Stimulated activated CD8-positive, alpha-beta memory T cell treated with anti-CD3 and anti-CD28 coated beads, Interleukin-2, amount 100 ng/mL, for 48 hours (primary cell): ENCODE measurements at places on chromosomes 16 and 17.

GRCh38 chr16:78134944-78135619, 35.6 kb downstream of the WWOX start:
- no peak for DNase-seq

- DNase-seq, result no peak
Measured at GRCh38 chr16:10688726-10689125, 6.0 kb downstream of the TEKT5 start.

DNA sequence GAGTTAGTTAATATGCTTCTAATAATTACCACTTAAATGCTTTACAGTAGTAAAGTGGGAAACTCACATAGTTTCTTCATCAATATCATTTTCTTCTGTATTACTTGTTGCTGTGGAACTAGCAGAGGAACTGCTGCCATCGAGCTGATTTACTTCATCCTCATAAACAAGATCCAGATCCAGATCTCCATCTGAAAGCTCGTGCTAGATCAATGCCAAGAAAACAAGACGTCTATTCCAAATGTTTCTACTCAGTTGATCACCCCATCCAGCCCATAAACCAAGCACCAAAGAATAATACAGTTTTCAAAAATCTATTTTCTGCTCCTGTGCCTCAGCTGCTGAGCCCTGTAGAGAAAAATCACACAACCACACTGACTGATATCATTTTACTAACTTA, 59.1 kb downstream of the TRIM37 start:
- DNase-seq, result no peak

GRCh38 chr17:78113804-78114785, 14.5 kb downstream of the TMC6 start:
- no peak for DNase-seq

- DNase-seq, result no peak
Measured at GRCh38 chr17:6279659-6280058, 155.3 kb downstream of the AIPL1 start.

DNA sequence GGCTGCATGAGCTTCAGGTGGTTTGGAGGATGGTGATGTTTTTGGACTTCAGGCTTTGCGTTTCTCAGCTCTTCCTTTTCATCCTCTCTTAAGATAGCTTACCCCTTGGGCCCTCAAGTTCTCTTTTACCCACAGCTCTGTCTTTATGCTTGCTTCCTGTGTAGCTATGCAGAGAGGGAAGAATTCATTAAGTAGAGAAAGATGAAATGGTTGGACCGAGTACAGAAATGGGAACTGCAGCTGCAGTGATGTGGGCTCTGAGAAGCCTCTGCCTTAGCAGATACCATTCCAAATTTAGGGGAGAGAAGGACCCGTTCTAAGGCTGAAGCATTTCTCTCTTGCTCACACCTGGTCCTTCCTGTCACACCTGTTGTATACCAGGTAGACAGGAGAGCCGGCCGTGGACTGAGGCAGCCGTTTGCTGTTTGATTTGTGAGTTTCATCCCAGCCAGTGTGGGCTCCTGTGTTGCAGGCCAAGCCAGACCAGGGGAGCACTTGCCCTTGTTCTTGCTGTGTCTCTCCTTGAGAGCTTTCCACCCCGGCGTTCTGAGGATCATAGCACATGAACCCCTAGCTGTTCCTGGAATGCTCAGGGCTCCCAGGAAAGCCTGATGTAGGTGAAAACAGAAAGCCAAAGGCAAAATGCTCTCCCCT, 392.7 kb downstream of the CPPED1 start:
- DNase-seq, result no peak

GRCh38 chr17:67412032-67412431, 35.0 kb downstream of the PITPNC1 start:
- no peak for DNase-seq

GRCh38 chr16:5753381-5753780, 655.8 kb upstream of the EEF2KMT start:
- no peak for DNase-seq

- no peak for DNase-seq
Measured at GRCh38 chr17:47735536-47736011, 2.5 kb downstream of the TBX21 start.

DNA sequence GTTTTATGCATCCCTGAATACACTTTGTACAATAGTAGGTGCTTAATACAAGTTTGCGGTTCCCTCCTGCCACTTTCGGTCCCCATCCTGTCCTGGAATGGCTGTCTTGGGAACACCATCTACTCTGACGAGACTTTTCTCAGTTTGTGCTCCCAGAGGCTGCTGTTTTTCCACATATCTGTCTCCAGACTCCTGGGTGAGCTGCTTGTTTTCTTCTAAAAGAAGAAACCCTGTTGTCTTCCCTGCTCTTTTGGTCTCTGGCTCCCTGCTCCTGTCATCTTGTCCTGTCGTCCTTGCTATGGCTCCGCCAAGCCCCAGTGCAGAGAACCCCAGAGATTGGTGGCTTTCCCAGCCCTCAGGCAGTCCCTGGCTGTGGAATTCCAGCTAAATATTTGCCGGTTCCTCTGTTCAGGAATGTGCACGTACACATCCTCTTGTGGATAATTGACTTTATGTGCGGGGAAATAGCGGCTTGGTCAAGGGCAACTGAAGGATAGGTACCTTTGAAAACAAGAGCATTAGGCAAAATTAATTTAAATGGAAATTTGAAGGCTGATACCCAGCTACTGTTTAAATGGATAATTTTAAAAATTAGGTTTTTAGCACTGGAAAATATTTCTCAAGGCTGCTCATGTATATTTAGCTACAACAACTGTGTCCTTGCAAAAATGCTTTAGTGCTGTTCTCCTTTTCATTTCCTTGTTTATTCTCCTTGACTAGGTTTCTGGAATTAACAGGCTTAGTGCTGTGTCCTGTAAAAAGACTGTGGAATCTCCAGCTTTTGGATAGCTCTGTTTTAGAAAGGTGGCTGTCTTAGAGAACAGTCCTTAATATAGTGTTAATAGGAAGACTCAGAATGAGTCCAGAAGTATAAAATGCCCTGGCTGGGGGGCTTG, 50.2 kb upstream of the SLC12A3 start:
- DNase-seq, result no peak

DNA sequence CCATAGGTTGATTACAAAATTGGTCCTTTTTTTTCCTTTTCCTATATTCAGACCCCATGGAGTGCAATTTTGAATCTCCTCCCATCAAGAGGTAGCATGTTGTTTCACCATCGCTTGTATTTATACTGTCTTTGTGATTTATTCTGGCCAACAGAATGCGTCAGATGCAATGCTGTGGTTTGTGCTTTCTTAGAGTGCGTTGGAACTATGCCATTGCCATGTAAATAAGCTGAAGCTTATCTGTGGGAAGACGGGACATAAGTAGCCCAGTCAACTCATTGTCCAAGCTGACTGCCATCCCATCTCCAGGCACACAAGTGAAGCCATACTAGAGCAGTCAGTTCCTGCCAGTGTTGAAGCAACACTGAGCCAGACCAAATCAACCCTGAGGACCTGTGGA, 1339.3 kb upstream of the GOT2 start:
- no peak for DNase-seq

GRCh38 chr17:17809531-17810083, 27.2 kb downstream of the SREBF1 start:
- DNase-seq, result no peak

- no peak for DNase-seq
Measured at GRCh38 chr16:53960050-53960812, 256.3 kb downstream of the FTO start.

DNA sequence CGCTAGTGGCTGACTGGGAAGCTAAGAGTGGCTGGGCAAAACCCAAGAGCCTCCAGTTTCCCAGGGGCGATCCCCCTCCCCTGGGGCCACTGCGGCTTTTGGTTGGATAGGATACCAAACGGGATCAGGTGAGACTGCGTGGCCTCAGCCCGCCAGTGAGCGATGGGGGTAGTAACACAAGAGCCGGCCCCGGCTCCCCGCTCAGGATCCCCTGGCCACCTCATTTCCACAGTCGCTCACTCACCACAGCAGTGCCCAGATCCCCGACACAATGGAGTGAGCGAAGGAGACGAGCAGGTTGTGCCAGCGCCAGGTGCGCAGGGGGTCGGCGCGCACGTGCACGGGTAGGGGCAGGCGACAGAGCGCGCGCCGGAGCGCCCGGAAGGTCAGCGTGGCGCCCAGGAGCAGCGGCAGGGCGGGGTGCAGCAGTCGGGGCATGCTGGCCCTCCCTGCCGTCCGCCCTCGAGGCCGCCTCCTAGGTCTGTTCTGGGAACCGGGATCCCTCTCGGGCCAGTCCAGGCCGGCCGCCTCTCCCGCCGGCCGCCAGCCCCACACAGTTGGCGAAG, 290 bp downstream of the TLCD1 start:
- no peak for DNase-seq
